Suppressor macrophage treated with lipopolysaccharide for 4 hours (primary cell): ENCODE measurements at places on chromosomes 2 and 18.

DNA sequence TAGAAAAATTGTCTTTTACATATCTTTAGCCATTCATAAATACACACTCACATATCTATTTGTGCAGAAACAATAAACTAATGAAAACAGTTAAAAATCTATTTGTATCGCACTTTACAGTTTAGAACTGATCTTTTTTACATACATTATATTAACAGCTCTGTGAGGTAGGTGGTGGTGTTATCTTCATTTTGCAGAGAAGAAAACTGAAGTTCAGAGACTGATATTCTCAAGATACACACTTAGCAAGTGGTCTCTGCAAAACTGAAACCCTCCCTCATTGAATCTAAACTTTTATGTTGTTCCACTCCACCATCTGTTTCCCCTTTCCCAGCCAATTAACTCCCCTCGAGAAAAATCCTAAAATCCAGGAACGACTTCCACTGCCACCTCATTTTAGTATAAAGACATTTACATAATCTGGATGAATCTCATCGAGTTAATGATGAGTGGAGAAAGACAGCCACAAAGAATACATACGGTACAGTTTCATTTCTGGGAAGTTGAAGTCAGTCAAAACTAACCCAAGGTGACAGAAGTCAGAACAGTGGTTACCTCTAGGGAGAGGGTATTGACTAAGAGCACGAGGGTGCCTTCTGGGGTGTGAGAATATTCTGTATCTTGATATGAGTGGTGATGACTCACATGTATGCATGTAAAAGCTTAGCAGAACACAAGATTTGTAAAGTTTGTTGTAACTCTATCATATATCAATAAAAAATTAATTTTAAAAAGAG, 524.2 kb upstream of the TCF4 start:
- DNase-seq, result peak; percentile 47

DNA sequence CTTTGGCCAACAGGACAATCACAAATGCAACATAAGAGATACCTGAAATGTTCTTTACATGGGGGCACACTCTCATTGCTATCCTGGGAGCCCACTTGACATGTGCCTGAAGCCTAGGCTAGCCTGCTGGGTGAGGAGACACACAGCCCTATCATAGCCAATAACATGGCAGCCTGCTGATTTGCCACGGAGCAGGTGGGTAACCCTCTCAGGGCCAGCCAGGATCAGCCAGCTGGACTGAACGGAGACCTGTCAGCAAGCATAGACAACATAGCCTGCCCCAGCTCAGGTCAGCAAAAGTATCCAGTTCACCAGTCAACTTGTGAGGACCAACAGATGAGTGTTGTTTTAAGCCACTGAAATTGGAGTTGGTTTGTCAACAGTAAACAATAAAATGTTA, 566.5 kb downstream of the DCDC2C start:
- no peak for DNase-seq

- DNase-seq, result no peak
Observed at GRCh38 chr2:213213186-213213585, 61.8 kb upstream of the IKZF2 start.

DNA sequence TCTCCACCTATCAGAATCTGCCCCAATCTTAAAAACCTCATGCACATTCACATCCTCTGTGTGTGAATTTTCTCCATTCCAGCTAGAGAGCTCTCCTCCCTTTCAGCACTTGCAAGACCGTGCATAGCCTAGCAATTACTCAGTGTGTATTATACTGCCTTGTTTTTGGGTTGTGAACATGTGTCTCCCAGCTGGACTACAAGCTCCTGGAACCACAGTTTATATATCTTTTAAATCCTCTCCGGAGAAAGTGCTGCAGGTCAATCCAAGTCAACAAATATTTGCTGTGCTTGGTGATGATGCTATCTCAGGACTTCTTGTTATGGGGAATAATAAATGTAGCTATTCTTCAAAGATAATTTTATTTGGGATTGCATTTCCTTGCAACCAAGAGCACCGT, 58.2 kb upstream of the MEX3C start:
- no peak for DNase-seq

DNA sequence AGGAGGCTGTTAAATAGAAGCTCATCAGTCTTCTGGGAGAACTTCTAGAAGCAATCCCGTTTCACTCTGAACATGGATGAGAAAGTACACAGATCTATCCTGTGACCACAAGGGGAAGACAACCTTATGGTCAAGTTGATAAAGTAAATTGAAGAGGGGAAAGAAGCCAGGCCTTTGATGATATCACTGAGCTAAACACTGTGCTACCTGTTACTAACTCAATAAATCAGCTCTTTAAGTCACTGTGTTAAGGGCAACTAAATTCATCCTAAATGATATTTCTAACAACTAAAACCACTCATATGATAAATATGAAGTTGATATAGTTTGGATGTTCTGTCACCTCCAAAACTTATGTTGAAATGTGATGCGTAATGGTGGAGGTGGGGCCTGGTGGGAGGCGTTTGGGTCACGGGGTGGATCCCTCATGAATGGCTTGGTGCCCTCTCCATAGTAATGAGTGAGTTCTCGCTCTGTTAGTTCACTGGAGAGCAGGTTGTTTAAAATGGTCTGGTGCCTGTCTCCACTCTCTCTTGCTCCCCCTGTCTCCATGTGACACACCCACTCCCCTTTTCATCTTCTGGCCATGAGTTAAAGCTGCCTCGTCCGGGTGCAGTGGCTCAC, 23.6 kb downstream of the OLA1 start:
- no peak for DNase-seq

DNA sequence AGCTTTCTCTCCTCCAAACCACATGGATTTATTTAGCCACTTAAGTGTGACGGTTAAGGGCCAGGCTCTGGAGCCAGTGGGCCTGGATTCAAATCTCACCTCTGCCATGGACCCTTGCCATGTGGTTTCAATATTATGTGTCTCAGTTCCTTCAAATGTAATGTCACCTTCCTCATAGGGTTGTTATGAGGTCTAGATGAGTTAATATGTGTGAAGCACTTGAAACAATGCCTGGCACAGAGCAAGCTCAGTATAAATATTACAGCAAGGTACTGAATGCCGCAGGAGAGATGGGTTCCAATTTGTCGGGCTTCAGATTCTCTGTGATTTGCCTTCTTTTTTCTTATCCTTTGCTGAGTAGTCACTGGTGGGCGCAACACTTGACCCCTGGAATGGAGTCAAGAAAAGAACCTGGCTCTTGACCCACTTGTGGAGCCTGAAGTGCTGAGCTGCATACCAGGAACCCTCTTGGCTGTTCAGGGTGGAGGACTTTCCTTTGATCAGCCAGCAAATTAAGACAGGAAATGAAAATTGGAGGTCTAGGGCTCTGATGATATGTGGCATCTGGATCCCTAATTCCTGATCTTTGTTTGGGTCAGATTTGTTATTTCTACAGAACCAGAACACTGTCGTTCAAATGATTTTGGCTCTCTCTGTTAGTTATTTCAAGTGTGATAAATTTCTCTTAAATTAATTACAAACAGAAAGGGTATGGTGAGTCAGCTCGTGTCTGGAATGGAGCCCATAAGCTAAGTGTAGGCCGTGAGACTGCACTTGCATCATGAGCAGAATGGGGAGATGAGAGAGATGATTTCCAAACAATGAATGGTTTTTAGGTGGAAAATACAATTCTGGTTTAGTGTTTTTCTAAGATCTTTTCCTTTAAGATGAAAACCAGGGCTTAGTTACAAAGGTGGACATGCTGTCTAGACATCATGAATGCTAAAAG, 293.0 kb downstream of the KCNS3 start:
- DNase-seq, result no peak

GRCh38 chr2:63780518-63781155, 61.1 kb upstream of the UGP2 start:
- no peak for DNase-seq

GRCh38 chr18:79872527-79873444, 75.0 kb downstream of the KCNG2 start:
- DNase-seq, result no peak

DNA sequence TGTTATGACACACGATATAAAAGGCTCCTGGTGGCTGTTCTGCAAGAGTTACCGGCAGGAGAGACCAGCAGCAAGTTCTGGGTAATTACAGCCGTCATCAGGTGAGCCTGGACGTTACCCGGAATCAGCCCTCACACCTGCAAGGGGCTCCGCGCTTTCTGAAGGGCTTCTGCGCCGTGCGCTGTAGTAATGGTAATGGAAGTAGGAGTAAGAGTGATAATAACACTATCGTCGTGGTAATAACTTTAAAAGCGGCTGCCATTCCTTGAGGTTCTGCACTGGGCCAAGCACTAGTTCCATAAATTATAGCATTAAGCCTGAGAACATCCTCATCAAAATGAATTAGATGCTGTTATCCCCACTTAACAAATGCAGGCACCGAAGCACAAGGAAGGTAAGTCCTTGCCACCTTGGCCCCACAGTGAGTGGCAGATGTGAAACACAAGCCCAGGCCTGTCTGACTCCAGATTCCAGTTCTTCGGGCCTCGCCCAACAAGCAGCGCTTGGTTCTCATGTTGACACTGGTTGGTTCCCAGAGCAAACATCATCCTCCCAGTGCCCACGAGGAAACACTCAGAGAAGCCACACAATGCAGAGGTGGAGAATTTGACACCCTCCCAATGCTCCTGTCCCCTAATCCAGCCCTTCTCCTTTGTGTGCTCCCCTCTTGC, 205.2 kb downstream of the EIPR1 start:
- DNase-seq, result no peak
